ENCODE measurements at places on chromosomes 5 and 9.

DNA sequence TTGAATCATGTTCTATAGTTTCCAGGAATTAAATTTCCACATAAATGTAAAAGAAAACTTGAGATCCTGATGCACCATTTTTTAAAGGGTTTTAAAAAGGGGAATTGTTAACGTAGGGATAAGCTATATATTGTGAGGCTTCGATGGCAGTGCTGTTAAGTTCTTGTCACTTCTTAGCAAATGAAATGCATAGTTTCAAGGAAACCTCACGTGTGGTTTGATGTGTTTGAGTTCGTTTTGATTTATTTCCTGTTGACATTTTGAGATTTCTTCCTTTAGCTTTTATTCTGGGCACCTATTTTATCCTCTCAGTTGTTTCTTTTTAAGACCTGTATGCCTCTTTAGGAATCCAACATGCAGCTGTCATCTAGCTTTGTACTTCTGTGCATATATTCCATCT lies 301.0 kb downstream of the DOCK8 start:
- DNase-seq, result no peak

GRCh38 chr9:5554254-5554653 lies 43.9 kb downstream of the PDCD1LG2 start:
- no peak for DNase-seq

GRCh38 chr5:76257897-76258296 lies 145.2 kb upstream of the IQGAP2 start:
- no peak for DNase-seq

DNA sequence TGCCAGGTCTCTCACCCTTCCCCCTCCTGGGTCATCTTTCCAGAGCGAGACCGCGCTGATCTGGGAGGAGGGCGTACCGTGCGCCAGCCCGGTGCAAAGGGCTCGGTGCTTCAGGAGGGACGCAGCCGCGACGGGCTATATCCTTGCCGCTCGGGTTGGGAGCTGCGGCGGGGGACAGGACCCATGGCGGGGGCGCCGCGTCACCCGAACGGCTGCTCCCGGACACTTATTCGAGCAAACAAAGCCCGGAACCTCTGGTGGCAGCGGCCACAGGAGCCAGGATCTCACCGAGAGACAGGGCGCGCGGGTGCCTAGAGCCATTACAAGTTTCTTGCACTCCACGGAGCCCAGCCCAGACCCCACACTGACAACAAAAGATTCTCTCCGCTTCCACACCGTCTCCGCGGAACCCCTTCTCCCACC lies 1.3 kb downstream of the SEMA6A start:
- DNase-seq, result no peak

DNA sequence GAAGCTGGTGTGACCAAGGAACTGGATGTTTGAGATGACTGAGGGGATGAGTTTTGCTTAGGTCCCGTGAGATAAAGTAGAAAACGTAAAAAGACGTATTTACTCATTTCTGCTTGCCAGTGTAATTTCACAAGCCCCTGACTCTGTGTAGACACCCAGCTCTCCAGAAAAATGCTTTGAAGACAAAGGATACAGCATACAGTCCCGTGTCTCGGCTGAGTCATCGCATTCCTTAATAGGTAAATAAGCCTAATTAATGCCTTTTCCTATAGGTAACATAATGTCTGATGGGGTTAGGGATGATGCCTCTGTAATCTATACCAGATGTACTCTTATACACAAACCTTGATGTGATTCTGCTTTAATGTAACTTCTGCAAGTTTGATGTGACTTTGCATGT lies 20.2 kb downstream of the S100Z start:
- DNase-seq, result no peak

Data from NCI-H2029 treated with DMSO at 0.1 percent for 48 hours (cell line).